ENCODE measurements at places on chromosomes 7 and 10.

GRCh38 chr10:34163075-34163905, 651.8 kb downstream of the PARD3 start:
- DNase-seq, result no peak

GRCh38 chr10:69415049-69415448, 1.7 kb downstream of the TACR2 start:
- no peak for DNase-seq

- no peak for DNase-seq
These were observed 65.1 kb downstream of the ANKRD26 start for GRCh38 chr10:27035163-27035562.

GRCh38 chr10:129568583-129569344, 101.7 kb downstream of the MGMT start:
- DNase-seq, result no peak

- DNase-seq, result no peak
These were observed 20.7 kb upstream of the ADRB1 start for GRCh38 chr10:114022766-114023597.

DNA sequence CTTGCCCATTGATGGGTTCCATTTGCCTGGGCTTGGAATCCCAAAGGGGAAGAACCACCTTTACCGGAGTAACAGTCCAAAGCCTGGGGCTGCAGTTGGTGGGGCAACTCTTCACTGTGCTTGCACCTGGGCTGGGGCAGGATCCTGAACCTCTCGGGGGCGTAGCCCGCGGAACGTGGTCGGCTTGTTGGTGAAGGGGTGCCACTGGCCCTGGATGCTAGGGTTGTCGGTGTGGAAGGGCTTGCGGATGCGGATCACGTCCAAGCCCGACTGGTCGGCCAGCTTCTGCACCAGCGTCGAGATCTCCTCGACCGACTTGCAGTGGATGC, 710 bp downstream of the MRPL43 start:
- no peak for DNase-seq

DNA sequence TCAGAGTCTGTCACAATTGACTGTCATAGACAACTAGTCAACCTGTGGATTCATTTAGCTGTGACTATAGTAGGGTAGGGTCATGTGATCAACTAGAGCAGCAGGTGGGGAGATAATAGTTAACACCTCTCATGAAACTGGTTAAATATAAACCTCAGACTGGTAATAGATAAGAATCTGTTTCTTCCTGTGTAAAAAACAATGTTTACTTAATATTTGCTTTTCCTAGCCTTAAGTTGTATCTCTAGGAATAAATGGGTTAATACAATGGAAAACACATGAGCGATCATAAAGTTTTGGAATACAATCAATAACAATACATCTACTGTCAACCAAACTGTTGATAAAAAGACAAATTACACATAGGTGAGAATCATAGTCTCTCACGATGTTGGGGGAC, 43.4 kb upstream of the ITGB8 start:
- DNase-seq, result no peak

DNA sequence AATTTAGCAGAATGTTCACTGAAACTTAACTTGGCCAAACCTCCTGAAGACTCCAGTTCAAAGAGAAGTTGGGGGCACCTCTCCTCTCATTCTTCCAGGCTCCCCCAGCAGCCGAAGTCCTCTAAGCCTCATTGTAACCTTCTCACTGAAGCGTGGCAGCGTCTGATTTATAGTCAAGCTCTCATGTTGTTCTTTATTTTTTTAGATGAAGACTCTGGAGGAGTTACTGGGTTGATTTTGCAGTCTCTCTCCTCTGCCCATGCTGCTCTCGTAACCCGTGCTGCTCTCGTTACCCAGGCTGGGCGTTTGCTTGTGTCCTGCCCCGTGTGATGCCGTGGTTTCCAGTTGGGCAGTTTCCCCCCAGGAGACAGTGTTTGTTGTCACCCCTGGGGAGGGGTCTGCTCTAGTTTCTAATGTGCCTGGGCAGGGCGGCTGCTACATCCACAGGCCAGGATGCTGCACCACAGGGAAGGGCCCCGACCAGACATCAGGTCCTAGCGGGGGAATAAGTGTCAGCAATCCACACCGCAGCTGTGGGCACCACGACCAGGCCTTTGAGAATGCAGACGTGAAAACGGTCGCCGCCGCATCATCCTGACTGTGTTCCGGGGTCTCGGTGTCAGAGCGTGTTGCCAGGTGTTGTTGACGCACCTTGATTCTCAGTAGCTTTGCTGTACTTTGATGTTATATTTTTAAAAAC, 65.2 kb downstream of the WDR37 start:
- DNase-seq, result no peak

DNA sequence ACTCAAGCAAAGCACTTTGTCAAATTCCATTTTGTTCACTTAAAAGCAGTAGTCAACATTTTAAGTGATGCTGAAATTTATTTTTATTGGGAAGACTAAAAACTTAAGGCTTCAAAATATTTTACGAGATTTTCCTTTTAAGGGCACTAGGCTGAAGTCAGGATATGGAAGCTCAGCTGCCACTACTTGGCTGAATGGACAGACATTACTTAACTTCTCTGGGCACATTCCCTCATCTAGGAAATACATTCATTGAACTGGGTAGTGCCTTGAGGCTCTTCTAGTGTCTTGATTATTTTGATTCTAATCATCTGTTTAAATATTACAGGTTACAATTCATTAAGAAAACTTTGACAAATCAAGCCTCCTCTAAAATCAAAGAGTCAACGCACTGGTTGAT, 11.1 kb downstream of the MEOX2 start:
- DNase-seq, result no peak

DNA sequence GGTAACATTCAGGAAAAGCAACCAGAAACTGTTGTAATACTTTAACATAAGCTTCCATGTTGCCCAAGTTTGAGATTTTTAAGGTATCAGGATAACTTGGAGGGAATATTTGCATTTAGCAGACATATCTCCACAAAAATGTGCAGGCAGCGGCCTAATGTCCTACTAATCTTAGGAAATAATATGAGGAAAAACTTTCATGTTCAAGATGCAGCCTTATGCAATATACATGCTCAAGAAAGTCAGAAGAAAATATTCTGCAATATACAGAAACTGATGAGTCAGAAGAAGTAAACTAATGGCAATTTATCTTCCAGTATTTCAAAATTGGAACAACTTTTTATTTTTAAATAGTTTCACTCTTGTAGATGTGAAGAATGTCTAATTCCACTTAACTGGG, 463.2 kb upstream of the C7orf33 start:
- DNase-seq, result no peak

GRCh38 chr7:30866939-30867338, 44.7 kb upstream of the AQP1 start:
- no peak for DNase-seq

DNA sequence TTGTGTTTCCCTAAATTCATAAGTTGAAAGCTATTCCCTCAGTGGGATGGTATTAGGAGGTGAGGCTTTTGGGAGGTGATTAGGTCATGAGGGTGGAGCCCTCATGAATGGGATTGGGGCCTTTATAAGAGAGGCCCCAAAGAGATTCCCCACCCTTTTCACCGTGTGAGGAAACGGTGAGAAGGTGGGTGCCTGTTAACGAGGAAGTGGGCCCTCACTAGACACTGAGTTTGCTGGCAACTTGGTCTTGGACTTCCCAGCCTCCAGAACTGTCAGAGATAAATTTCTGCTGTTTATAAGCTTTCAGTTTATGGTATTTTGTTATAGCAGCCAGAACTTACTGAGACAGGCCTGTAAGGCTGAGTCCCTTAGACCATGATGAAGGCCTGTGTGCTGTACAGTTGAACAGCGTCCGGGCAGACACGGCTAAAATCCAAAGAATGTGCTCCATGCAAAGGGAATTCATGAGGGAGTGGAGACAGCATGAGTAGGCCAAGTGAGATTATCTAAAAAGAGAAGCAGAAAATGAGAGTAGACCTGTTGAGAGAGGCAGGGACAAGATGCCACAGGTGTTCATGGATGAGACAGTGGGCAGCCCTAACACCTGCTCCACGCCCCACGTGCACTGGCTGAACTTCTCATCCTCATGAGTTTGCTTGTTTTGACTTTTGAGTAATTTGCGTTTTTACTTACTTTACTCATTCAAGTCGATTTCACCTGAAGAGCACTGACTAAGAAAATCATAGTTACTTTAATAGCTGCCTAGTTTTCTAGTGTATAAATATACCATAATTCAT, 66.9 kb upstream of the SFMBT2 start:
- DNase-seq, result no peak

DNA sequence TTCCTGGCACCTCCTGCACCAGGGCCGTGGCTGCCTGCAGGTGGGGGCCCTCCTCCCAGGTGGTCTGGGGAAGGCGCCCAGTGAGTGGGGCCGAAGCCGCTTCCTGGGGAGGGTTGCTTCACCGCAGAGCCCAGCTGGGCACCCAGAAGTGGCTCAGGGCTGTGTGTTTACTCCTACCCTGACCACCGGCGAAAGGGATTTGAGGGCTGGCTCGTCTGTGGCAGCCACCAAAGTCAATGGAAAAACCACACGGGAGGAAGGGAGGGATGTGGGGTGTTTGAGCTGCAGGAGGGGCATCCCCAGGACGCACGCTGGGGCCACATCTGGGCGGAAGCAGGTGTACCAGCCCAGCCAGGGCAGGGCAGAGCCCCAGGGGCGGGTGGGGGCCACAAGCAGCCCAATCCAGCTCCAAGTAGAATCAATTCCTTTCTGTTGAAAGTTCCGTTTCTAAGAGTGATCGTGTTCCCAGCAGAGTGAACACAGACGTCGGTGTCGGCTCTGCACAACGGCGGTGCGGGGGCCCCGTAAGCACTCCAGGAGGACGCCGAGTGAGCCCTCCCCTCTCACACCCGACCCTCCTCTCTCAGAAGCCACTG, 69.9 kb downstream of the FOXL3 start:
- no peak for DNase-seq

GRCh38 chr10:44390585-44391072, 5.7 kb upstream of the CXCL12 start:
- DNase-seq, result no peak

GRCh38 chr10:46995234-46995633, 84.0 kb downstream of the PTPN20 start:
- DNase-seq, result no peak

DNA sequence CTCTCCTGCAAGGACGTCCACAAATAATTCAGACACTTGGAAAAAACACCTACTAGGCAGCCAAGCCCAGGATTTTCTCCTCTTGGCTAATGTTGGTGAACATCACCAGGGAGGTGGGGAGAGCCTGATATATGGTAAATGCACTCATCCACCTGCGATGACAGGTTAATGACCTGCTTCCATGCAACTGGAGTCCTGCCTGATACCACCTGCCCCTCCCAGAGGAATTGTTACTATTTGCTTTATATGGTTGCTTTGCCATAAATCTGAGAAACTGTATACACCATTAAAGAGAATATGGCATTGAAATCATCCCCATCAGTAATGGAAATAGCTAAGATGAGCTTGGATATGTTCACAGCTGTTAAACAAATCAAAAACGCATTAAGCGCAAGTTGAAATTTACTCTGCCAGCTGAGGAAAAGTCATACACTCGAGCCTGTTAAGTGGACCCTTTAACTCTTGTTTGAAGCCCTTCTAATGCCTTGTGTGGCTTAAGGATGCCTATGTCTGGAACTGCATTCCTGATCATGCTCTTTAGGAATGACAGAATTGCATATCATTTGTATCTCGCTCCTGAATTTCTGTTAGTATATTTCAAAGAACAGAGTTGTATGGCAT, 208.3 kb downstream of the PRPF18 start:
- DNase-seq, result no peak

DNA sequence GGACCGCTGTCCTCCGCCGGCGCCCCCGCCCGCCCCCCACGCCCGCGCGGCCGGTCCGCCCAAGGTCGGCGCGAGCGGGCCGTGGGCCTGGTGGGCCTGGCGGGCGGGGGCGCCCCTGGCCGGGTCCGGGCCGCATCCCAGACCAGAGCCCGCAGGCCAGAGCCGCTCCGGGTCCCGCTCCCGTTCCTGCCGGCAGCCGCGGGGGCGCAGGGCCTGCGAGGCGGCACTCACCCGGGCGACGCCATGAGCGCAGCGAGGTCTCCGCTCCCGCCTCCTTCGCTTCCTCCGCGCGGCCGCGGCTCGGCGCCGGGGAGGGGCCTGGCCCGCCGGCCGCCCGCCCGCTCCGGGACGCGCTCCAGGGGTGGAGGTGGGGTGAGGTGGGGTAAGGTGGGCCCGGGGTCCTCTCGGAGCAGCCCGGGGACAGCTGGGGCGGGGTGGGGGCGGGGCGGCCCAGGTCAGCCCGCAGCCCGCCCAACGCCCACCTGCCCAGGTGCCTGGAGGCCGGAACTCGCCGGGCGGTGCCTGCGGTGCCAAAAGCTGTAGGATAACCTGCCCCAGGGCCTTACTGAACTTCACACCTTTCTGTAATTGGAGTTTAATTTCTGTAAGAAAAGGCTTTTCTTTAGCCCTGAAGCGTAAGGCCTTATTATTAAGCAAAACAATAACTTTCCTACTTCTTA, at the start of gene URGCP:
Gene URGCP, minus strand, starts transcription at position 266 of the 680 bp plus-strand sequence. Its CDS starts 21 bp downstream, at position 245.
- DNase-seq, result no peak

GRCh38 chr10:35558276-35558675, 46.9 kb upstream of the GJD4 start:
- DNase-seq, result no peak

DNA sequence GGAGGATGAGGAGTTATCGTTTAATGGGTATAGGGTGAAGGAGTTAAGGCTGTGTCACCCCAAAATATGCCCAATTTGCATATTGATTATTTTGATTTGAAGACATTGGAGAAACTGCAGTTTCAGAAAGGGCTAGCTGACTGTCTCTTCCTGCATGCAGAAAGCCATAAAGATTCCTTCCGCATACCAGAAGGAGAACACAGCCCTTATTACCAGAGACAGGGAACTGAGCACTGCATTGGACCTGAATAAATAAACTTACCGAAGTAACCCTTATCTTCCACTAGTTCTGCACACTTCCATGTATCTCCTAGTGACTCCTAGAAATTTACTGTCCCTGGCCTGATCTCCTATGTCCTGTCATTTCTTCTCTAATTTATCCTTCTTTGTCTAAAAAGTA, 821.9 kb upstream of the AUTS2 start:
- no peak for DNase-seq

DNA sequence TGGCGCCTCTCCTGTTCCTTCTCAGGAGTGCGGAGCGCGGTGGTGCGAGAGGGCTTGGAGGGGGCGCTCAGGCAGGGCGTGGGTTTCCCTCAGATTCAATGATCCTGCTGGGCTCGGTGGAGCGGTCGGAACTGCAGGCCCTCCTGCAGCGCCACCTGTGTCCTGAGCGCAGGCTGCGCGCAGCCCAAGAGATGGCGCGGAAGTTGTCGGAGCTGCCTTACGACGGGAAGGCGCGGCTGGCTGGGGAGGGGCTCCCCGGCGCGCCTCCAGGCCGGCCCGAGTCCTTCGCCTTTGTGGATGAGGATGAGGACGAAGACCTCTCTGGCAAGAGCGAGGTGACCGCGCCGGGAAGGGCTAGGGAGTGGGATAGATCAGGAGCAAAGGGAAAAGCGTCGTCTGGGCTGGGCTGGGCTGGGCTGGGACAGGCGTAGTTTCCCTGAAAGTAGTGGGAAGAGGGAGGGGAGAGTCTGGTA, 17.0 kb downstream of the FAM131B start:
- DNase-seq, result peak; percentile 35

All from NCI-H2227 treated with DMSO at 0.1 percent for 48 hours (cell line).